ENCODE measurements at places on chromosomes 1 and 21.

- no peak for DNase-seq
Observed at GRCh38 chr1:19165501-19165900, 44.6 kb downstream of the UBR4 start.

DNA sequence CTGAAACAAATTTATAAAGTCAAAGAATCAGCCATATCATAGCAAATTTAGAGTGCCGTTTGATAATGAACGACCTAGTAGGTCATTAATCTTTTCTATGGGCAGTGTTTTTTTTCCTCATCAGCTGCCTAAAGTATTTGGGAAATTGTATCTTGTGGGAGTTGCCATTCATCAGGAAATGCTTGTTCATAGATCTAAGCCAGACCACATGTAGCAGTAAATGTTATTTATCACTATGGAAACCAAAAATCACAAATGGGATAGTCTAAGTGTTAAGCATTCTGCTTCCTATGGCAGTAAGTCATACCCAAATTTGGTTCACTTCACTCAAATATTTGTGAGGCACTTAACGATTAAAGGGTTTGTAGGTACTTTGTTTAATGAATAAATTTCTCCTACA is 52.9 kb downstream of the LRRC8D start:
- DNase-seq, result no peak

- no peak for DNase-seq
Observed at GRCh38 chr1:182259968-182260367, 131.6 kb downstream of the GLUL start.

GRCh38 chr1:228001738-228002535 is 4.9 kb upstream of the WNT3A start:
- no peak for DNase-seq

DNA sequence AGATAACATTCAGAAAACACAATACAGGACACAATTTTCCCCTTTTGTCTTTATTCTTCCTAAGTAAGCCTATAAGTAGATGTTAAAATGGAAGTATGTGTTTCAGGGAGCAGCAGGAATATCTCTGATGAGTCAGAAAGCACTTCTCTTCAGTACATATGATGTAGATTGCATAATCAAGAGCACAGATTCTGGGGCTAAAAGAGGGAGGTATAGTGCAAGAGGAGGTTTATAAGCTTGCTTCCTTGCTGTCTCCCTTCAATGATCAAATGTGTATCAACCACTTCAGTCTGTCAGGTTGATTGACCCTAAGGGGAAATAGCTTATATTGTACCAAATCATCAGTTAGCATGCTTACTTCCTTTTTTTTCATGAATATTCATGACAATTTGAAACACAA is 822.8 kb downstream of the BRINP3 start:
- no peak for DNase-seq

DNA sequence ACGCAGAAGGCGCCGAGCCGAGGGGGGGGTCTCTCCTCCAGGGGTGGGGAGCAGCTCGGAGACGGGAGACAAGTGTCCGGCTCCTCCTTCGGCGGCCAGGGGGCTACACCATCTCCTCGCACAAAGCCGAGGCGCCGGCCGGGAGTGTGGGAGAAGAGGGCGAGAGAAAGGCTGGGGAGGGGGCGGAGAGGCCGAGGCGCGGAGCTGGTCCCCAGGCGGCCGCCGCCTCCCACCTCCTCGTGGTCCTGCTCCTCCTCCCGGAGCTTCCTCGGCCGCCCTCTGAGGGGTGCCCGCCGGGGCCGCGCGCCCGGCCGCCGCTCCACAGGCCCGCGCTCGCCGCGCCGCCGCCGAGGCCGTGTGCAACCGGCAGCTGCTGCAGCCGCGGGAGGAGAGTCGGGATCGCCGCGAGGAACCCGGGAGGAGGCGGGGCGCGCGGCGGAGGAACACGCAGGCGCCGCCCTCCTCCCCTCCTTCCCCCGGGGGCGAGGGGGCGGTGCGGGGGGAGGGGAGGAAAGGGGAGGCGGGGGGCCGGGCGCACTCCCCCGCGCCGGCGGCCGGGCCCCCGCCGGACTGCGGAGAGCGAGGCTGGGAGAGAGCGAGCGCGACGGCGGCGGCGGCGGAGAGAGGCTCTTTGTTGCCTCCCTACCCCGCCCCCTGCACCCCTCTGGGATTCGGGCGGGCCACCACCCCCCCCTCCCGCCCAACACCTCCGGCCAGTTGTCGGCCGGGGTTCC is at the start of gene ENAH:
ENAH (minus strand) TSS at position 395 of the 734 bp plus-strand sequence. CDS start 433 bp downstream, outside the sequence.
- DNase-seq, result no peak

DNA sequence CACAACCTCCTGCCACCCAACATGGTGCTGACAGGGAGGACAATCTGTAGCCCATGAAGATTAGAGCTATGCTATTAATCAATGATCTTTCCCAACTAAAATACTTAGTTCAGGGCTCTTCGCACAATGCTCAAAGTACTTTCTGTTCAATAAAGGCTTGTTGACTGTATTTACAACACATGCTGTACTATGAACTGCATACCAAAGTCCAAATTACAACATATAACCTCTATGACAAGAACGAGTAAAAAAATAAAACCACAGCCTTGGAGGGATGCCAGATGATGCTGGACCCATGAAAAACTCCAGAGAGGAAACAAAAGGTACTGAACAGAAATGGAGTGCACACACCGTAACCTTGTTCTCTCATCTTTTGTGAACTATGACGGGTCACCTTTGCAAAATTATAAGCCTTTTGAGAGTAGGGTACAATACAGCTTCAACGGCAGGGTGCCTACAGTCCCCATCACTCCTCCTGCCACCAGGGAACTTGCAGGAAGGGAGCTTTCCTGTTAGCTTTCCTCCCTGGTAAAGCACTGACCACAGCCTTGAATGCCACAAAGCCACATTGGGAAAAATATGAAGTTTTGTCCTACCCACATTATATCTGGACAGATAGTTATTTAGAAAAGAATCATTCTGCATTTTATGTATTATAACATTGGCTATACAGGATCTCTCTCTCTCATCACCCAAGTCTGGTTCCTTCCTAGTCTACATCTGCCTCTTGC is 175.6 kb downstream of the NRIP1 start:
- no peak for DNase-seq

- no peak for DNase-seq
Observed at GRCh38 chr21:45256021-45256911, 31.4 kb downstream of the POFUT2 start.

- DNase-seq, result no peak
Observed at GRCh38 chr1:7753641-7754040, 17.5 kb upstream of the VAMP3 start.

DNA sequence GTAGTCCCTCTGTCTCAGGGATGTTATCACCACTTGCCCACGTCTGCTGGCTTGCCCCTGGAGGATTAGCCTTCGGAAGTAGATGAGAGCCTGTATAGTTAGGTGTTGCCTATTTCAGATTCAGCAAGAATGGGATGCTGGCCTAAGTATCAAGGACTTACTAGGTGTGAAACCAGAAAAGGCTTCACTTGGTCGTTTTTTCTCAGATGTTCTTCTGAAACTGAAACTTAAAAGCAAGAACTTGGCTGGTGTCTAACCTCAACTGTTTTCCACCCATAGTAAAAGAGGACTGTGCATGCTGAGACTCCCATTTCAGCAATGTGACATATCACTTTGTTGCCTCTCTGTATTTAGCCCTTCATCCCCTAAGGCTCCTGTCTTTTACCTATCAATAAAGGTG is 67.0 kb upstream of the LRRC53 start:
- DNase-seq, result no peak

DNA sequence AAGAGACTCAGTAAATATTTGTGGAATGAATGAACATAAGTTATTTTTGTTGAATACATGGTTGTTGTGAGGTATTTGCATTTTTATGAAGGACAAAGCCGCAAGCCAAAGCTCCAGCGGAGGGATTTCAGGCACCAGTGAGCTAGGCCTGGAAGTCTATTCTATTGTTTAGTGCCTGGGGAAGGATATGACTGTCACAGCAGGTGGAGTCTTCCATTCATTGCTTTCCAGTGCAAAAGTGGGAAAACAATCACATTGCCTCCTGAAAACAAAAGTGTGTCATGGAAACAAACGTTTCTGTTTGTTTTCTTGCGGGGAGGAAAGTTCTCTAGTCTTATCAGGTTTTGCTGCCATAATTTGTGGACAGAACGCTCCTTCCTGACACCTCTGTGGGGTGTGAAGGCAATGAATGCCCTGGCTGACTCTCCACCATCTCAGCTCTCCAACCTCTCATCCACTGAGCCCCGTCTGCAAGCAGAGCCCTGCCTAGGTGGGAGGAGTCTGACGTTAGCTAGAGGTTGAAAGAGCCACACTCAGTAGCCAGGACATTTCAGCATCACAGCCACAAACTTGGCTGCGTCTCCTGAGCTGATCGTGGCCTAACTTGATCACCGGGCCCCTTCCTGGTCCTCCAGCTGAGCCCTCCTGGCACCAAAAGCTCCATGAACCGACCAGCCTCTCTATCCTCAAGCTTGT is 739.1 kb downstream of the MATN1 start:
- DNase-seq, result no peak

DNA sequence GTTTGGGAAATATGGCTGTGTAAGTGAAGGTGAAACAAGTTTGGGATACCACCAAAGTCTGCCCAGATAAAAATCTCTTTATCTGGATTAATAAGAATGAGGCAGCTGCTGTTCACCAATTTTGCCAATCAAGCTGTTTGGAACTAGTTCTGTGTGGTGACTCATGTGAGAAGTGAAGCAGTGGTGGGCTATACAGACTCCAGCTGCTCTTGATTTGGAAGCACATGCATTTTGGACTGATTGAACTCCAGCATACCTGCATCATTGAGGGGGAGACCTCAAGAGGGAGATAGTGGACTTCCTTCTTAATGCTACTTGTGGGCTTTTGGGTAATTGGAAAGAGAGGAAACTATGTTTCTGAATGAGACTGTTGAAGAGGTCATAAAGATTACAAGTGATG is 99.2 kb upstream of the B3GALT2 start:
- DNase-seq, result no peak

- DNase-seq, result no peak
Observed at GRCh38 chr1:13817906-13818305, 117.9 kb downstream of the PRDM2 start.

GRCh38 chr1:238898856-238899255 is 487.5 kb upstream of the CHRM3 start:
- DNase-seq, result no peak

DNA sequence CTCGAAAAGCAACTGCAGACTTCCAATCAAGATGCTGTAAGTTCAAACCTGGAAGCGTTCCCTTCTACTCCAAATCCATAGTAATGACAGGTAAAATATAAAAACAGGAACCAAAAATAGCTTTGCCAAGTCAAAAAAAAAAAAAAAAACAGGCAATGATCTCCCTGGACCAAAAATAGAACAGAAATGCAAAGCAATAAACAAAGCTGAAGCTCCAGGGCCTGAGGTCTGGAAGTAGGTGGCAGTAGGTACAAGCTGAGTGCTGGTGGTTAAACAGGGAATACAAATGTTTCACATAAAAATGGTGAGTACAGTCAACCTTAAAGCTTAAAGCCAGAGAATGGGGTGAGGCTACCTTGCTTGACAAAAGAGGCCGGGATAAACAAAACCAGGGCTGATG is 610.8 kb downstream of the SMYD3 start:
- DNase-seq, result no peak

DNA sequence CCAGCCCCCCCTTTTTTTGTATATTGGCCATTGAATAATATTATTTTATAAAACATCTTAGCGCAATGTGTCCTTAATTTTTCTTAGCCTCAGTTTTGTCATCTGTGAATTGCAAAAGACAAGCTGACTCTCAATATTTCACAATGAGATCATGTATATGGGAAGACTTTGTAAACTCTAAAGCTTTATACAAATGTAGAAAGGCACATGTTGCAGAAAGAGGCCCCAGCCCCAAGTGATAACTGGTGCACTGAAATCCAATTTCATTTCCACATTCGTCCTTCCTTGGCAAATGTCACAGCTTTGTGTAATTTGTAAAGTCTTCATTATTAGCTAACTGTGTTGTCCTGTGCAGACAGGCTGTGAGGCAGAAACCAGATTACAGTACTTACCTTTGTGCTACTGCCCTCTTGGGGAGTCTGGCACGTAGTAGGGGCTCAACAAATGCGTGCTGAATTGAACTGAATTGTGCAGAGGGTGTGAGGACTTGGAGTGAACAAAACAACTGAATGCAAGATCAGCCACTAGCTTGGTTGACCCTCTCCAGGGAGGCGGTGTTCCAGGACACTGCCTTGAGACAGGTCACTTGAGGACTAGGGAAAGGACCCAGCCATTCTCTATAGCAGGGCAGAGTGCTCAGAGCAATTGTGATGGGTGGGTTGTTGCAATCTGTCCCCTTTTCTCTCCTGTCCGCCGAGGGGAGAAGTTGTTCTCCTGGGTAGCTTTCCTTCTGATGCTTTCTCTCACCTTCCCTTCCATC is 74.6 kb downstream of the LMO4 start:
- no peak for DNase-seq

DNA sequence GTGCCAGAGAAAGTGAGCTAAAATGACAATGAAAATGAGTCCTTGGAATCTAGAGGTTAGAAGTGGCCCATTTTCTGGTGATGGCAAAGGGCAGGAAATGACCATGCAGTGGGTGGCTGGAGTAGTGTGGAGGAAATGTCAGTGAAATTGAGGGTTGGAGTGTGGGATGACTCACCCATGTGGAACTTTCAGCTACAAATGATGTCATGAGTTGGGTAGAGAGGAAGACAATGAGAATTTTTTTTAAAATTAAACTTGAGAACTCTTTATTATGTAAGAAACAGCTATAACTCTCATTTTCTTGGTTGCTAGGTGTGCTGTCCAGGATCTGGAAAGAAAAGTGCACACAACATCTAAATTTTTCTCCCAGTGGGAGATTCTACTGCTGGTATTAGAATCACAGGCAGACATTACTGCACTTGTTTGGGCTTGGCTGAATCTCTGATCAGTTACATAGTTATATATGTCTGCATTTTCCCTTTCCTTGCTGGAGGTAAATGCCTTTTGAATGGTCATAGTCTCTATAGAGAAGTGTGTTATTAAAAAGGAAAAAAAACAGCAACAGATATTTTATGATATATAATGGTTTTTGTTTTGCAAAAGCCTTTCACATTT is 56.8 kb upstream of the GNG12 start:
- DNase-seq, result no peak

- DNase-seq, result no peak
Observed at GRCh38 chr1:221714227-221715152, 27.4 kb downstream of the DUSP10 start.

- DNase-seq, result no peak
Observed at GRCh38 chr1:217687511-217687910, 56.4 kb downstream of the SPATA17 start.

GRCh38 chr1:217506878-217507277 is 124.0 kb downstream of the GPATCH2 start:
- no peak for DNase-seq
